ENCODE measurements at places on chromosomes 2 and 18.

- no peak for DNase-seq
These were observed 100.4 kb upstream of the LCLAT1 start for GRCh38 chr2:30346471-30347169.

DNA sequence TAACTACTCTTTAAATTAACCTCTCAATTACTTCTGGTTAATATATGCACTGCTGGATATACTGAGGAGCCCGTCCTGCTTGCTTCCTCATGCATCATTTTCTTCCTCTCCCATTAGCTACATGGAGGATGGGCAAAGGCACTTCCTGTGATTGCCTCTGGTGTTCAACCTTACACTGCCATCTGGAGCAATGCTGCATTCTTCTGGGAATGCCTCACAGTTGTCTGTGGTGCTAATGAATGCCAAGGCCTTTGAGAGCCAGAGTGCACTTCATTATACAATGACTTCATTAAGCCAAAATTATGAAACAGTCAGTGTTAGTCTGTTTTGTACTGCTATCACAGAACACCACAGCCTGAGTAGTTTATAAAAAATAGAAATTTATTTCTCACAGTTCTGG, 134.8 kb upstream of the DOCK10 start:
- no peak for DNase-seq

DNA sequence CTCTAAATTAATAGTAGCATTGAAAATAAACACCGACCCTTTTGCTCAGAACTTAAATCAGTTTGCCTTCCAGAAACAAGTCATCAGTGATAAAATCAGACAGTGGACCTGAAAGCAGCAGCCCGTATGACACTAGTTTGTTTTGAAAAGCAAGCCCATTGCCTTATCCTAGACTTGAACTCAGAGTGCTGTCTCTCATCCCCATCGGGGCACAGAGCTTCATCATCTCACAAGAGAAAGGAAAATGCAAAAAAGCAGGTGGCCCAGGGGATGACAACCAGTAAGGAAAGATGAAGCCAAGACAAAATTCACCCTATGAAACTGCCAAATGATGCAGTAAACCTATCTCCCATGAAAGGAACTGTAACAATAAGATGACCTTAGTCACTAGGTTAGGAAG, 71.2 kb downstream of the CERKL start:
- no peak for DNase-seq

GRCh38 chr2:219335373-219335786, 2.8 kb upstream of the RESP18 start:
- no peak for DNase-seq

DNA sequence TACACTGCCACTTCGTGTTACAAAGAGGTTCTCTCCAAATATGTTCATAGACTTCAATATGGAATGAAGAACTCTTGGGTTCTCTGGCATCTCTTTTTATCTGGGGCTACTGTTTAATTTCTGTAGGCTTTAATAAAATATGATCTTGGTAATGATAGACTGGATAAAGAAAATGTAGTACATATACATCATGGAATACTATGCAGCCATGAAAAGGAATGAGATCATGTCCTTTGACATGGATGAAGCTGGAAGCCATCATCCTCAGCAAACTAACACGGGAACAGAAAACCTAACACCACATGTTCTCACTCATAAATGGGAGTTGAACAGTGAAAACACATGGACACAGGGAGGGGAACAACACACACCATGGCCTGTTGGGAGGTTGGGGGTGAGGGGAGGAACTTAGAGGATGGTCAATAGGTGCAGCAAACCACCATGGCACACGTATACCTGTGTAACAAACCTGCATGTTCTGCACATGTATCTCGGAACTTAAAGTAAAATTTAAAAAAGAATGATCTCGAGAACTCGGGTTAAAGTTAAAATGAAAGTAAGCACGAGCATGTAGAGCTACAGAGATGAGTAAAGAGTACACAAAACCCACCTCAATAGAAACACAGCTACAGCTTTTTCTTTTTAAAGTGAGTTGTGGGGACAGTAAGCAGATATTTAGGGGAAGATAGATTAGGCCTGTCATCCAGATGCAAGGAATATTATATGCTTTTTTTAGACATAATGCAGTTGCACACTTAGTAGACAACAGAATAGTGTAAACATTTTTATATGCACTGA, 102.3 kb downstream of the SGPP2 start:
- DNase-seq, result no peak

GRCh38 chr2:54158311-54158710, 42.9 kb downstream of the ACYP2 start:
- DNase-seq, result no peak

DNA sequence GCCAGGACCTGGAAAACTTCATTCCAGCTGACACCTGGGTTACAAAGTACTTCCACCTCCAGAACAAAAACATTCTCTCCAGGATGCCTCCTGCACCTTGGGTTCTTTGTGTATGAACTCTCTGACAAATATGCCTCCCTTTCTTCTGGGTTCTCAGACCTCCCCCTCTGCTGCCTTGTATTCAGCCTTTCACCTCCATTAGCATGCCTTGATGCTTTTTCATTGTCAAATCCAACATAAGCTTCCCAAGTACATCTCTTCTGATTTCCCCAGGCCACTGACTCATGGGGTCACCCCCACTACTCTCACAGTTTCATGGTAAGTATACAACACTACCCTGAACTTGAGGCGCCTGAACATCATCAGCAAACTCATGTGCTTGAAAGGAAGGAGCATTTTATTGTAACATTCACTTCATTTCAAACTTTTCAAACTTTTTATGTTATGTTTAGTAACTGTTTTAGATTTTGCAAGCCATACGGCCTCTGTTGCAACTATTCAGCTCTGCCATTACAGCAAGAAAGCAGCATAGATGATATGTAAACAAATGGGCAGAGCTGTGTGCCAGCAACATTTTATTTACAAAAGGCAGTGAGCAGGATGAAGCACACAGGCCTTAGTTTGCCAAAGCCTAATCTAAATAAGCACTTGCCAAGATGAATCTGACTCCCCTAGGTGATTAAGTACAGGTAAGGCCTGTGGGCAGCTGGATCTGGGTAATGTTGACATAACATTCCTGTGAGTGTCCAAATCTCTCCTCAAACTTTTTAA, 32.5 kb upstream of the MRPS9 start:
- DNase-seq, result no peak

DNA sequence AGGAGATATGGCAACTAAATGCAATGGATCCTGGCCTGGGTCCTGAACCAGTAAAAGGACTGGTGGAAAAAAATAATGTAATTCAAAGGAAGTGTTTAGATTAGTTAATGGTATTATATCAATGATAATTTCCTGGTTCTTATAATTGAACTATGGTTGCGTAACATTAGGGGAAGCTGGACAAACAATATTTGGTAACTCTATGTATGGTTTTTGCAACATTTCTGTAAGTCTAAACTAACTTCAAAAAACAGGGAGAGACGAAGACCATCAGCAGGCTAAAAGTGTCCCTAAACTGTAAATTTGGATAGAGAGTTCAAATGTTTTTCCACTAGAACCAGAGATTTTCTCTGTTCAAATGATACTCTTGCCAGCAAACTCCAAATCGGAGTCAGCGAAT, 36.9 kb downstream of the KLF7 start:
- no peak for DNase-seq

Measured in hippocampal formation (tissue), 2 donors.